ENCODE measurements at places on chromosomes 16 and 17. TPM values are rescaled to one million over a fixed set of nuclear protein-coding genes. Genes with fewer than 3 reads are reported as not detected.

GRCh38 chr17:30160419-30161172, 44.0 kb downstream of the NSRP1 start:
- H3K4me3 ChIP-seq: no peak overlapping the region
- H3K4me1 ChIP-seq: no peaks in the 10 kb centered on the region
- H3K36me3 ChIP-seq: peaks cover 4% of the 10 kb centered on the region
- no peak for DNase-seq
- no peaks in the 10 kb centered on the region for H3K27me3 ChIP-seq

DNA sequence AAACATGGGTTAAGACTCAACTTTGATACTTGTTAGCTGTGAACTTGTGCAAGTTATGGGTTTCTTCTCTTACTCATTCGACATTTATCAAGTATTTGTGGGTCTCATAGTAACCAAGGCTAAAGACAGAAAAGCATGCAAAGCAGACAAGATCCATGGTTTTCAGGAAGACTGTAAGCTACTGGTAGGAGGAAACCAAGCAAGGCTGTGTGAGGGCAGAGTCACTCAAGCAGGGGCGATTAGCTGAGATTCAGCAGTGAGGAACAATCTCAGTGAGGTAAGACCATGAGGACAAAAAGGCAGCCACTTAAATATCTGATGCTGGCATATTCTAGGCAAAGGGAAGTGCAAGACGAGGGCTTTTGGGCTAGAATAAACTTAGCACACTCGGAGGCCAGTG, 29.5 kb downstream of the MBTD1 start:
- no peaks in the 10 kb centered on the region for H3K27me3 ChIP-seq
- H3K4me1 ChIP-seq: no peaks in the 10 kb centered on the region
- no peak for DNase-seq
- H3K36me3 ChIP-seq: no peaks in the 10 kb centered on the region
- H3K27ac ChIP-seq: peak overlapping the region; percentile 15
- no peak overlapping the region for H3K4me3 ChIP-seq

DNA sequence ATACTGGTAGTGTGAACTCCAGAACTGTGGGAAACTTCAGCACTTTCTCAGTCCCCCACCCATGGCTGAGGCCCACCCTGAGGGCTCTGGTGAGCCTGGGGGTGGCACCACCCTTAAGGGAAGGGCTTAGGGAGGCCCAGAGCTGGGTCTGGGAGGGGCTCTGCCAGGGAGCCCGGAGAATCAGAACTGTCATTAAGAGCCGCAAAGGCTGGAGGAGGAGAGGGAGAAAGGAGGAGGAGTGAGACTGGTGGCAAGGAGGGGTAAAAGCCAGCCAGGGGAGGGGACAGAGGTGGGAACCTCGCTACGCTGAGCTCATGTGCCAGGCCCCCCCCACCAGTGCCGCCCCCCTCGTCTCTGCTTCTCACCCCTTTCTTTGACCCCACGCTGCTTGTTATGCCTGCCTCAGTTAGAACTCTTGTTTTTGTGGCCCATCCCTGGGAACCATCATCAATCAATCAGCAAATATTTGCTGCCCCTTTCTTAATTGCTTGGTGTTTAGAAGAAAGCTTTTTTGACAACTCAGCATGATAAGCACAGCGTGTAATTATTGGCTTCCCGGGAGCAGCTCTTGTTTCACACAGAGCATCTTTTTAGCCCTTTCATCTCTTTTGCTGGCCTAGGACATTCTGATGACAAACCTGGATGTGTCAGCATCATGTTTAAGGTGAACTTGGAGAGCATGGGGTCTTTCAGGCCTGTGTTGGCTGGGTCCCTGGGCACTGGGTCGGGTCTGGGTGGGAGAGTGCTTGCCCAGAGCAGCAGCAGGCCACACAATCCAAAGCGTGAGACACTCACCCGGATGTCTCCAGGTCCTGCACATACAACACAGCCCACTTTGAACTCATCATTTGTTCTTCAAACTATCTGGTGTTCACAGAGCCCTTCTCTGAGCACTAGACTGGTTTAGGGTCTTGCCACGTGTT, 77.7 kb downstream of the NETO2 start:
- H3K27me3 ChIP-seq: no peaks in the 10 kb centered on the region
- H3K4me1 ChIP-seq: 0 out of 2 replicates have a peak, but pooled peaks cover 3% of the 10 kb centered on the region
- H3K4me3 ChIP-seq: no peak overlapping the region
- H3K27ac ChIP-seq: no peak overlapping the region
- peak; percentile 33 for DNase-seq

DNA sequence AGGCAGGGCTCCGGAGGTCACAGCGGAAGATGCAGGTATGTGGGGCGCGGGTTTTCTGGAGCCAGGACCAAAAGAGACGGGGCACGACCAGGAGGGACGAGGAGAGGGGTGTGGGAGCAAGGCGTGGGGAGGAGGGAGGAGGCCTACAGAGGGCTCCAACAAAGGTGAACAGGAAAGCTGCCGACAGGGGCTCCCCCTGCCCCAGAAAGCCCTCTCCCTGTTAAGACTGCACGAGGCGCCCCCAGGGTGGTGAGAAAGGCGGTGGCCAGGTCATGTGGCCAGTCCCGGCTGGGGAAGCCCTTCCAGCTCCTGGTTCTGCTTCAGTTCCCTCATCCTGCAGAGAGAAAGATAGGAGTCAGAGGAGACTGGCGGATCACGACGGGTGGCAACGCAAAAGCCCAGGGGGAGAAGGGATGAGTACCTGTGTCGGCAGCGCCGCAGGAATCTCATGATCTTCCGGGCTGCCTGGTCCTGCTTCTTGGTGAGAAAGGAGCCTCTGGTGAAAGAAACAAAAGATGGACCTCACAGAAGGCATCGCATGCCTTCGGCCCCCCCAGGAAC, 949 bp upstream of the SPAG7 start:
- H3K27me3 ChIP-seq: peaks cover 11% of the 10 kb centered on the region
- peaks cover 5% of the 10 kb centered on the region for H3K4me1 ChIP-seq
- peak; percentile 72 for DNase-seq
- H3K4me3 ChIP-seq: peak overlapping the region; percentile 90

DNA sequence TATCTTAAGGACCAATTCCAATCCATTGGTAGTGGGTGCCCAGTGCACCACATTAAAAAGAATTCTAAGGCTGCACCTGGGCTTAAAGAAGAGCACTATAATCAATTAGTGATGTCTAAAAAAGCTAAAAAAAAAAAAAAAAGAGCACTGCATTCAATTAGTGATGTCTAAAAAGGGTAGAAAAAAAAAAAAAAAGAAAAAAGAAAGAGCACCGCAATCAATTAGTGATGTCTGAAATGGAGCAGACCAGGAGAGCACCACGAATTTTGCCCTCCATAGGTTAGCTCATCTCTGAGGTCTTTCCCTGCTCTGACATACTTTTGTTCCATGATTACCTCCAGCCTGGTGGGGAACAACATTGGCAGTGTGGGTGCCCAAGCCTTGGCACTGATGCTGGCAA, 18.9 kb upstream of the CYLD start:
- H3K27ac ChIP-seq: no peak overlapping the region
- H3K27me3 ChIP-seq: no peaks in the 10 kb centered on the region
- DNase-seq: no peak
- no peaks in the 10 kb centered on the region for H3K36me3 ChIP-seq

- no peak overlapping the region for H3K4me3 ChIP-seq
- no peaks in the 10 kb centered on the region for H3K36me3 ChIP-seq
- peaks cover 3% of the 10 kb centered on the region for H3K27me3 ChIP-seq
- no peak for DNase-seq
- H3K4me1 ChIP-seq: peaks cover under 1% of the 10 kb centered on the region
- H3K27ac ChIP-seq: no peak overlapping the region
Observed at GRCh38 chr16:88566158-88566557, 4.0 kb upstream of the ZC3H18 start.

DNA sequence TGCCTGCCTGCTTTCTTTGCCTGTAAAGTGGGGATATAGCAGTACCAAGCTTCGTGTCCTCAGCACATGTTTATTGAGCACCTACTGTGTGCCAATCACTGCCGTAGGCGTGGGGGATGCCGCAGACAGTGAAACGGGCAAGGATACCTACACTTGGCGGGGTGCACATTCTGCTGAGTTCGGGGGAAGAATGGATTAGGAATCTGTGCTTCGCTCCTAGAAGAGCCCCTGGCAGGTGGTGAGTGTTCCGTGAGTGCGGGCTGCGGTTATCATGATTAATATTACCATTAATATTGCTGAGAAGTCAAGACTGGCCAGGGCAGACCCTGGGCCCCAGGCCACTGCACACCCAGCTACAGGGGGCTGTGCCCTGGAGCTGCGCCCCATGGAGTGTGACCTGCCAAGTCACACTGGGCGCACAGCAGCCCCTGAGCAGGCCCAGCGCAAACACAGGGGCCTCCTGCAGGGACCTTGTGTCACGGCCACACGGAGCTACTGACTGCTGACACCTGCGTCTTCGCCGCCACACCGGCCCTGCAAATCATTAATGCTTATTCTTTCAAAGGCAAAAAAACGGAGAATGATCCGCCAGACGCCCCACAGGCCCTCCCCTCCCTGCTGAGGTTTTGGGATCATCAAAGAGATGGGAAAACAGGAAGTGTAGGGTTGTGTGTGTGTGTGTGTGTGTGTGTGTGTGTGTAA, 213.4 kb upstream of the GSE1 start:
- no peak for DNase-seq
- H3K27me3 ChIP-seq: no peaks in the 10 kb centered on the region
- peaks cover 43% of the 10 kb centered on the region for H3K4me1 ChIP-seq
- H3K36me3 ChIP-seq: no peaks in the 10 kb centered on the region
- no peak overlapping the region for H3K4me3 ChIP-seq

GRCh38 chr17:39999067-39999466, 16.2 kb upstream of the CSF3 start:
- no peak overlapping the region for H3K4me3 ChIP-seq
- DNase-seq: no peak
- no peaks in the 10 kb centered on the region for H3K27me3 ChIP-seq
- no peaks in the 10 kb centered on the region for H3K4me1 ChIP-seq
- peaks cover 28% of the 10 kb centered on the region for H3K36me3 ChIP-seq

GRCh38 chr17:39761861-39762496, 24.2 kb downstream of the GRB7 start:
- H3K4me3 ChIP-seq: no peak overlapping the region
- H3K36me3 ChIP-seq: no peaks in the 10 kb centered on the region
- H3K27ac ChIP-seq: no peak overlapping the region
- H3K4me1 ChIP-seq: no peaks in the 10 kb centered on the region
- no peak for DNase-seq
- H3K27me3 ChIP-seq: no peaks in the 10 kb centered on the region

DNA sequence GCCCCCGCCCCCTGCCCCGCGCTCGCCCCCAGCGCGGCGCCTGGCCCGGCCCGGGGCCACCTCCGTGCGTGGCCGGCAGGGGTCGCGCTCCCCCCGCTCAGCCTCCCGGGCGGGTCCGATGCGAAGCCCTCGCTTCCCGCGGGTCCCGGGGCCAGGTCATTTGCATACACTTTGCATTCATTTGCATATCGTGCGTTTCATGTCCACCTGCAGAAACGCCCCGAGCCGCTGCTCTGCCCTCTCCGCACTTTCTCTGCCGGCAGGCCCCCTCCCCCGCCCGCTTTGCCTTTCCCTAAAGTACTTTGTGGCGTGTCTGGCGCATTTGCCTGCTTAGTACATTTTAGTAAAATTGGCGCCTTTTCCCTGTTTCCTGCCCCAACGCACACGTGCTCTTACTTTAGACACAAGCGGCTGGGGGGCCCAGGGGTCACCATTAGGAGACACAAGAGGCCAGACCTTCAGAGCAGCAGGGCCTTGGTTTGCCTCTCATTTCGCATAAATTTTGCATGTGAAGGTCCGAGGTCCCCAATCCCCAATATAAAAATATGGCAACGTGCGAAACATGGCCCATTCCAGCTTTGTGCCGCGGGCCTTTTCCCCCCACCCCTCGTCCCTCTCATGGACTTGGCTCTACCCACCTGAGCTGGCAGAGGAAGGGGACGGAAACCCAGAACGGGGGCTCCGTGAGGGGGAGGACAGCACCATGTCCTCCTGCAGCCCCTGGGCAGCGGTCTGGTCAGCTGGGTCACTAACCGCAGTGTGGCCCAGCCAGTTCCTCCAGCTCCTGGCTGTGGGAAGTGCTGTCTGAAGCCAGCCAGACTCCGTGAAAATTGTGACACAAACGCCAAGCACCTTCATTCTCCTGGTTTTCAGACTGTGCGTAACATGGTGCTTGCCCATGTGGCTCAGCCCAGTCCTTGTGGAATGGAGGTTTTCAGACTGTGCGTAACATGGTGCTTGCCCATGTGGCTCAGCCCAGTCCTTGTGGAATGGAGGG, 34.8 kb downstream of the CBFA2T3 start:
- H3K36me3 ChIP-seq: no peaks in the 10 kb centered on the region
- H3K4me1 ChIP-seq: peaks cover 4% of the 10 kb centered on the region
- peaks cover 29% of the 10 kb centered on the region for H3K27me3 ChIP-seq
- H3K4me3 ChIP-seq: peak overlapping the region; percentile 50

DNA sequence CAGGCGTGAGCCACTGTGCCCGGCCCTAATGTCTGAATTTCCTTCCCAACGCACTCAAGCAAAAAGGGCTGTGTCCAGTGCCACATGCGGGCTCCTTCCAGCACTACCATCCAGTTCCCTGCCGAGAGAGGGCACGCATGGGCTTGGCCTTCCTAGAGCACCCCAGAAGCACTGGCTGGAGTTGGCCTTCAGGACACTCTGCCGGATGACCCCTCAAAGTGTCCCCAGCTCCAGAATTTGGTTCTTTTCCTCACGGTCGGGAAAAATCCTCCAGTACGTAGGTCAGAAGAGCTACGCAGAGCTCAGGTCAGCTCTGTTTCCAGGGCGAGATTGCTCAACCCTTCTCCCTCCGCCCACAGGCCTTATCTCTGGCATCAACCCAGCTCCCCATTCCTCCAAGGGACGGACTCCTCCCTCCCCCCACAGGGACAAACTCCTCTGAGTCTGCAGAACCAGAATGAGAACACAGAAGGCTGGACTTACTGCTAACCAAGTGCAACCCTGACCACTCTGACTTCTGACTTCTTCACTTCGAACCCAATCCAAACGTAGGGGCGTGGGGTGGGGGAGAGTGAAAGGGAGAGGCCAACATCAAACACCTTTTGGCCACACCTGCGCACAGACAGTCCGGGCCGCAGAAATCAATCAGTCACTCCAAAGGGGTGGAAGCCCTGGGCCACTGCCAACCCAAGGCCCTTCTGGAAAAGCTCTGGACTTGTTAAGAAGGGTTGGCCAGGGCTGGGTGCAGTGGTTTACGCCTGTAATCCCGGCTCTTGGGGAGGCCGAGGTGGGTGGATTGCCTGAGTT, 3.6 kb downstream of the CDC42EP4 start:
- H3K27me3 ChIP-seq: peaks cover 5% of the 10 kb centered on the region
- no peak overlapping the region for H3K4me3 ChIP-seq
- H3K27ac ChIP-seq: no peak overlapping the region

DNA sequence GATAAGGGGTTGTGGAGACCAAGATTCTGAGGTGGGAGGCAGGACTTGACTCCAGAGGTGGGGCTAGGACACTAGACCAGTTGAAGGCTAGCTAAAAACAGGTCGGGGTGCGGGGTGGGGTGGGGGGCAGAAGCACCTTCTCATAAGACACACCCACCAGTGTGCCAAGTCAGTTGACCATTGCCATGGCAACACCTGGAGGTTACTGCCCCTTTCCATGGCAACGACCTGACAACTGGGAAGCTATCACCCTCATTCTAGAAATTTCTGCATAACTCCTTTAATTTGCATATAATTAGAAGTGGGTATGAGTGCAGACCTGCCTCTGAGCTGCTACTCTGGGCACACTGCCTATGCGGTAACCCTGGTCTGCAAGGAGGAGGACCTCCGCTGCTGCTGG, 53.9 kb upstream of the ALOX12 start:
- H3K36me3 ChIP-seq: no peaks in the 10 kb centered on the region
- no peaks in the 10 kb centered on the region for H3K27me3 ChIP-seq
- no peaks in the 10 kb centered on the region for H3K4me1 ChIP-seq
- H3K4me3 ChIP-seq: no peak overlapping the region

HOXB4 gene
- not detected for total RNA-seq

CCDC144A gene
- 1.7 TPM for total RNA-seq

PROCA1 gene
- total RNA-seq: 21.2 TPM

C1QTNF8 gene
- total RNA-seq: not detected

KRTAP4-5 gene
- total RNA-seq: not detected

GSE1 gene
- 66.2 TPM for total RNA-seq

ZNF200 gene
- 9.9 TPM for total RNA-seq

ZG16 gene
- total RNA-seq: not detected

HOXB9 gene
- total RNA-seq: not detected

AP1G1 gene
- total RNA-seq: 68.4 TPM

GAN gene
- total RNA-seq: 25.6 TPM

ETV4 gene
- total RNA-seq: 137 TPM
